ENCODE measurements at places on chromosomes 2 and 18. TPM values are rescaled to one million over a fixed set of nuclear protein-coding genes. Genes with fewer than 3 reads are reported as not detected.

DNA sequence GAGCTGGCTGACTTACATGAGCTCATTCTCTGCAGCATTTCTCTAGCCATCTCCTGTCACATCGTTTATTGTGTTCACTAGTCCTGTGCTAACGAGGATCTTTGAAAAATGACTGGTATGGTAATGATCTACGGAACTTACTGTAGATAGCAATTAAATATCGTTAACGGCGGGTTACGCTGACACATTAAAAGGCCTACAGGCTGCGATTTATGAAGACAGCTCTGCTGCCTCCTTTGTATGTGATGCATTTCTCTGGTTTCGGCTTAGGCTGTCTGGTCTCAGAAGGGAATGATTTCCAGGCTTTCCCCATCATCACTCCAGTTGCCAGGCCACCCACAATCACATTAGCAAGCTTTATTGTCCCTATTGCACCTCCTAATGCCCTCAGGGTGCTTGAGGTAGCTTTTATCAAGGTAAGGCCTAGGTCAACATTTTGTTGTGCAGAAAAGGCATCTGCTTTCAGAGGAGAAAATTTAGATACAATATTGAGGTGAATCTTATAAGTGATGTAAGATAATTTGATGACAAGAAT, 284.4 kb downstream of the SOX11 start:
- no peak for DNase-seq

Gene SNED1
- total RNA-seq, result 133 TPM

GRCh38 chr2:22947741-22948140, 437.2 kb upstream of the KLHL29 start:
- DNase-seq, result no peak

DNA sequence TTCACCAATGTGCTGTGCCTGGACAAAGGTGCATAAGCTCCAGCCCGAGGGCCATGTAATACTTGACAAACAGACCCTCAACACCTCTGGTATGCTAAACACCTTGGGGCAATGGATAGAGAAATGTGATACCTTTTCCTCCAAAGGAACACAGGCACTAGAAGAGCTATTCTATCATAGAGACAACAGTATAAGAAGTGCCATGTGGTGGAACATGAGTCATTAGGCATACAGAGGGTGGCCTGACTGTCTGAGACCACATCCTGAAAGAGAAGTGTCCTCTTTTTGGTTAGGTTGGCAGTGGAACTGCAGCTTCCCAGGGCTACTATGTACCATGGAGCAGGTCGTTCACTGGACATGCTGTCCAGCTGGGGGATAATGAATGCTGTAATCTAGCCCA, 153.9 kb downstream of the INSIG2 start:
- no peak for DNase-seq

DNA sequence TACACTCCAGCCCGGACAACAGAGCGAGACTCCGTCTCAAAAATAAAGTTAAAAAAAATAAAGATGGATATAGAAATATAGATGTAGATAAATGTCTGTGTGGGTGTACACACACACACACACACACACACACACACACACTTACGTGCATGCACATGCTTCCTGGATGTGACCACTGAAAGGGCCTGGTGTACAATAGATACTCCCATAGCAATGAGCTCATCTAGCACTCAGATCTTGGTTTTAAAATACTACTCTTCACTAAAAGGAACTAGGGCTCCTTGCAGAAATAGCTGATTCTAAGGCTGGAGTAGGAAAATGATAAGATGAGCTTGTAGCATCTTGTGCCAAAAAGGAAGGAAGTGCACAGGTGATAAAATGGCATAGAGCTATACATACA, 39.1 kb downstream of the ROCK2 start:
- DNase-seq, result no peak

- no peak for DNase-seq
Observed at GRCh38 chr2:132400901-132401240, 15.7 kb upstream of the GPR39 start.

DNA sequence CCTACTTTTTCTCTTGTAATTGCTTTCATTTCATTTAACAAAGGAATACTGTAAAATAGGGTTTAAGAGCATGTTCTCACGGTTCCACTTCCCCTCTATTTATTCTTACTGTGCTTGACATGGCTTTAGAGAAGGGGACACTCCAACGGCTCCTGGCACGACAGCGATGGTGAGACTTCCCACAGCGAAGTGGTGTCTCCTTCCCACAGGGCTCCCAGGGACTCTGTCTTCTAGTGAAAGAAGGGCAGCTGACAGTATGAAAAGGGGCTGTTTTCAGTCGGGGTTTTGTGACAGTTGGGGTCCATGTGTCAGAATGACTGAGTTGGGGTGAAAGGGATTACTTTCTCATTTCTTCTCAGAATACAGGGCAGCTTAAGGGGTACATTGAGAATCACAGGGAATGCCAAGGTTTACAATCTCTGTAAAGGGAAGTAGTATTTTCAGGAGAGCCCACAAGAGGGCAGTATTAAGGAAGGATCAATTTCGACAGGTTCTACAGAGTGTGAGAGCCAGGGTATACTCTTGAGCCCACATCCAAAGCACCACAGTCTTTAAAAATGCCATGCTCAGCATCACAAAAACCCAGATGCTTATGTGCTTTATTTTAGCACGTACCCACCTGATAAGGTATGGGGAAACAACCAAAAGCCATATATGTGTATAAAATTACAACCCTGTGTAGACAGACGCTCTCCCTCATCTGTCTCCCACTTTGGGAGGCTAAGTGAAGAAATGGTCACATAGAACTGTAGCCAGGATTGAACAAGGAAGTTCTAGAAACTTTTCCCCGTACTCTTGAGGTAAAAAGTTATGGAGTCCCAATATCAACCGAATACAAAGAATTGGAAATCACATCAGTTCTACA, 31.3 kb upstream of the RAPGEF4 start:
- DNase-seq, result no peak

Gene RIT2
- not detected for total RNA-seq

Gene CCDC68
- total RNA-seq, result 18.4 TPM

DNA sequence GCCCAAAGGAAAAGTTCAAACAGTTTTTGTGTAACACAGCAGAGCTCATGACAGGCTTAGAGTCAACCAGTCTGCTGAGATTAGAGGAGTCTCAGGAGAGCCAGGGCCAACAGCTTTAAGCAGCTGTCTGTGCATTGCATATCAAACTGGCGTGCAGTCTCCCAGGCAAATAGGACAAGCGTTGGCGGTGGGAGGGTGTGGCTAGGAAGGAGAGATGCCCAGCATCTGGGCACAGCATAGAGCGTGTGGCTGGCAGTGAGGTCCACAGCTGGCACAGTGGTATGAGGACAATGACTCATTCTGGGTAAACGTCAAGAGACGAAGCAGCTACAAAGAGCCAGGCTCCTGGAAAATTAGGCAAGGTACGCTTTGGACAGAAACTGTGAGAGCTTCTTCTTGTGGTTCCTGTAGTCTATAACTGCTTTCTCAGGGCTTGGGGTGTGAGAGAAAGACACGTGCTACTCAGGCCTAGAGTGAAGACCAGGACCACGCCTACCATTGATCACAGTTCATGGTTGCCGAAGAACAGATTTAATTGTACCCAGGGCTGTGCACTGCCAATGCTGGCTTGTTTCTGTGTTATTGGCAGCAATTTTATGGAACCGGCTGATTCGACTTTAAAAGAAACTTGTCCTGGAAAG, 14.8 kb downstream of the ZAP70 start:
- no peak for DNase-seq
